ENCODE measurements at places on chromosomes 5 and 9.

DNA sequence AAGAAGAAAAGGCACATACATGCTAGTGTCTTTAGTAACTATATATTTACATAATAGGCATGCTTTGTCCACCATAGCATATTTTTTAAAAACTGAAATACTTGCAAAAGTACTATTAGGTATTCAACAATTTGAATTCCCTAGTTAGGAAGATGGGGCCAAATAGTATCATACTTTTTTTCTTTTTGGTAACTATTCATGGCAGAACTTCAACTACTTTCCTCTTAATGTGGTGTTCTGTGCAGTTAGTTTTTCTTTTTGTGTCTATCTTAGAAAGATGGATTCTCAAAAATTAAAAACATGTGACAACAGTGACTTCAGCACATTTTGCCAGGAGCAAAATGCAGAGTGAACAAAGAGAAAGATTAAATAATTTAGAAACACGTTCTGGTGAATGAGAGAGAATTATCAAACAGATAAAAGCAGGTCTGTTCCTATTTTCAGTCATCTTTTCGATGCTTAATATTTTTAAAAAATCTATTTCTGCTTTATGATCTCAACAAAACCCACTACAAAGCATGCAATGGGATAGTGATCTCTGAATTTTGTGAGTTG is 341.1 kb downstream of the ARL15 start:
- DNase-seq, result no peak

DNA sequence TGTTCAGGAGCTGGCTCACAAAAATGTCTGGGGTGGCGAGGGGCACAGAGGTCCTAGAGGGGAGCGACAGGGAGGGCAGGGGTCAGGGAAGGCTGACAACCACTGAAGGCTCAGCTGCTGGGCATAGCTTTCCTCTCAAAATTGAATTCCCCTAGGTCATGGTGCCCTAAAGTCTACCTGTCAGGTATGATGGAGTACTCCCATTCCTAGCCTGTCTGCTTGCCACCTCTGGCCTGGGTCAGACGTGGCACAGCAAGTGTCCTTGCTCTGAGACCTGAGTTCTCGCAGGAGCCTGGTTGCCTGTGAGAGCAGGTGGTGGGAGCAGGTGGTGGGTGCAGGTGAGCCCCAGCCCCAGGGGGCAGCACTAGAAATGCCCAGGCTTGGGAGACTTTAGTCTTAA is 175.4 kb downstream of the PJA2 start:
- DNase-seq, result no peak

- DNase-seq, result no peak
These were observed 8.5 kb downstream of the EXOSC3 start for GRCh38 chr9:37776328-37776727.

- no peak for DNase-seq
These were observed 50.0 kb downstream of the DMRT2 start for GRCh38 chr9:1100201-1100600.

DNA sequence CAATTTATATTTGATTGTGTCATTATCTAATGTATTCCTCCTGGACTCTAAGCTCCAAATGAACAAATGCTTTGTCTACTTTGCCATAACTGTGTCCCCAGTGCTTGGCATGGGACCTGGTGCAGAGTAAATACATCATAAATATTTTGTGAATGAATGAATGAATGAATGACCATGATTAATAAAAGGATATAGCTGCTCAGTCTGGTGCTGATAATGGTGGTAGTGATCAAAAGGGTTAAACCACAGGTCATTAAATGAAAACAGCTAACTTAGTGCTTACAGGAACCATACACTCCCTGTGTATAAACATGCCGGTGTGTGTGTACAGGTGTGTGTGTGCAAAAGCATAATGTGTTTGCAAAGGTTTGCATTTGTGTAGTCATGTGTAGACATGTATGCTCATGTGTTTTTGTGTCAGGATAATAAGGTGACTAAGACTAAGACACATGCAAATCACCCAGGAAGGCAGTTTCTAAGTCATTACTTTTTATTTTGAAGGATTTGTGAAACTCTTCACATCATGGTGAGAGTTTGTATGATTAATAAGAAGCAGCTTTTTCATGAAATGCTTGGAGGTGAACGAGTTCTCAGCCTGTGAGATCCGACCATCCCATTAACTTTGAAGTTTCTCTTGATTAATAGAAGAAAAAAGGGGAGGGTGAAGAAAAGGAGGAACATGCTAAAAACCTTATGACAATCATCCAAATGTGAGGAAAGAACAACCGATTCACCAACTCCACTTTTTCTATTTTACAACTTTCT is 24.6 kb downstream of the SPARC start:
- DNase-seq, result no peak

Measured in T follicular helper cell (primary cell).